ENCODE measurements at places on chromosomes 5 and 9.

- DNase-seq, result peak; percentile 15
These were observed 599 bp downstream of the RAD1 start for GRCh38 chr5:34914671-34915138.

- peak; percentile 43 for DNase-seq
These were observed 24.0 kb downstream of the VLDLR start for GRCh38 chr9:2645569-2645968.

- DNase-seq, result peak; percentile 27
These were observed 1057.7 kb upstream of the DMAC1 start for GRCh38 chr9:8857068-8857925.

- no peak for DNase-seq
These were observed 284.5 kb upstream of the POU5F2 start for GRCh38 chr5:94025788-94026473.

DNA sequence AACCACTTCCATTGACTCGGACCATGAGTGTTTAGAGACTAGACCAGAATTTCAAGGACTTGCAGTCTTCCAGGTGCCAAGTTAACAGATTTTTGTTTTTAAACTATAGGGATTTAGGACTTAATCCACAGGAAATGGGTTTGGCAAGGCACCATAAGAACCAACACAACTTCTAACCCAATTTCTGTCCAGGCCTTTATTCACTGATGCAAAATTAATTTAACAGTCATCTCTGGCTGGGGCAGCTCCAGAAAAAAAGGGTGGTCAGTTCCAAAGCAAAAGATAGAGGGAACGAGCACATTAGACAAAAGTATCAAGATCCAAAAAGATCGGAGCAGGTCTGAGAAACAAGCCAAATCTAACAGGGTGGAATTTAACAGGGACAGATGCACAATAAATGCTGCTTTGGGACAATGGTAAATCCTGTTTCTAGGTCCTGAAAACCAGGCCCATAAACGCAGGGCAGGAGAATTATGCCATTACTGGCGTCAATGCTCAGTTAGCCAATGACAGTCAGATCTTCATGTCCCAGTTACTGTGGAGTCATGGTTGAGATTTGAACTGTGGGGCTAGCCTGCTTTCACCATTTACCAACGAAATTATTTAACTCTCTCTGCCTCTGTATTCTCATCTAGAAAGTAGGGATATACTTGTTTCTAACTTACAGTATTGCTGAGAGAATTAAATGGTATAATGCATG lies 590.8 kb upstream of the BRINP1 start:
- DNase-seq, result no peak

GRCh38 chr5:126544087-126544740 lies 50.8 kb downstream of the ALDH7A1 start:
- peak; percentile 59 for DNase-seq

Data from GM13976 (cell line).